Articular chondrocyte of knee joint (primary cell): ENCODE measurements at places on chromosomes 7 and 10. TPM values are rescaled to one million over a fixed set of nuclear protein-coding genes. Genes with fewer than 3 reads are reported as not detected.

Gene HOXA5
- total RNA-seq = 6.7 and 8.1 TPM in 2 replicates

Gene SLC26A5
- not detected in 2 replicates for total RNA-seq

Gene SKIDA1
- total RNA-seq = 1.1 and 2.4 TPM in 2 replicates

Gene FEZF1
- total RNA-seq = not detected in 2 replicates

Gene HOXA9
- total RNA-seq = 20.8 and 29.9 TPM in 2 replicates

Gene CPA2
- 0.26 and 0.43 TPM in 2 replicates for total RNA-seq

Gene ZNF239
- total RNA-seq = 4.8 and 5.5 TPM in 2 replicates

Gene HGF
- 0.13 and 0.65 TPM in 2 replicates for total RNA-seq

Gene KEL
- total RNA-seq = not detected in 2 replicates

Gene OR2A1
- total RNA-seq = 0.32 and 0.39 TPM in 2 replicates

Gene NPSR1
- not detected in 2 replicates for total RNA-seq

Gene CYP3A7
- total RNA-seq = 0.32 TPM in 1 of 2 replicates, not detected in the other

Gene INA
- 0.13 and 0.22 TPM in 2 replicates for total RNA-seq

Gene MRC1
- 0.26 and 0.76 TPM in 2 replicates for total RNA-seq

Gene FGL2
- 1.7 and 3.5 TPM in 2 replicates for total RNA-seq
